ENCODE measurements at places on chromosomes 5 and 9. TPM values are rescaled to one million over a fixed set of nuclear protein-coding genes. Genes with fewer than 3 reads are reported as not detected.

The RASEF gene
- polyA plus RNA-seq, result 0.08 TPM

The WHRN gene
- 1.5 TPM for polyA plus RNA-seq

The MARCOL gene
- not detected for polyA plus RNA-seq

The SLC6A18 gene
- polyA plus RNA-seq, result not detected

The MRPL36 gene
- polyA plus RNA-seq, result 152 TPM

The SHOC1 gene
- polyA plus RNA-seq, result 0.01 TPM

The SARDH gene
- polyA plus RNA-seq, result 0.03 TPM

The EPB41L4A gene
- polyA plus RNA-seq, result 4.6 TPM

The CEP120 gene
- 8.4 TPM for polyA plus RNA-seq

The TAF11L10 gene
- polyA plus RNA-seq, result not detected

The INSL6 gene
- not detected for polyA plus RNA-seq

The LVRN gene
- polyA plus RNA-seq, result 0.08 TPM

The TNFSF8 gene
- not detected for polyA plus RNA-seq

The SLCO4C1 gene
- not detected for polyA plus RNA-seq

The SSBP2 gene
- 14.6 TPM for polyA plus RNA-seq

The STPG3 gene
- not detected for polyA plus RNA-seq

The BTNL8 gene
- not detected for polyA plus RNA-seq

The HCN1 gene
- polyA plus RNA-seq, result not detected

The SPINK1 gene
- polyA plus RNA-seq, result not detected

The CLPTM1L gene
- 146 TPM for polyA plus RNA-seq

The HTR4 gene
- polyA plus RNA-seq, result 0.09 TPM

The CSF1R gene
- polyA plus RNA-seq, result not detected

The ANGPTL2 gene
- polyA plus RNA-seq, result 0.10 TPM

The RPL37 gene
- polyA plus RNA-seq, result 3,448 TPM

The CMYA5 gene
- 0.25 TPM for polyA plus RNA-seq
